ENCODE measurements at places on chromosomes 16 and 17. TPM values are rescaled to one million over a fixed set of nuclear protein-coding genes. Genes with fewer than 3 reads are reported as not detected.

- no peak for DNase-seq
Measured at GRCh38 chr17:66840061-66840460, 5.1 kb downstream of the CACNG5 start.

GRCh38 chr16:12150600-12150999, 174.1 kb downstream of the SNX29 start:
- DNase-seq = no peak

DNA sequence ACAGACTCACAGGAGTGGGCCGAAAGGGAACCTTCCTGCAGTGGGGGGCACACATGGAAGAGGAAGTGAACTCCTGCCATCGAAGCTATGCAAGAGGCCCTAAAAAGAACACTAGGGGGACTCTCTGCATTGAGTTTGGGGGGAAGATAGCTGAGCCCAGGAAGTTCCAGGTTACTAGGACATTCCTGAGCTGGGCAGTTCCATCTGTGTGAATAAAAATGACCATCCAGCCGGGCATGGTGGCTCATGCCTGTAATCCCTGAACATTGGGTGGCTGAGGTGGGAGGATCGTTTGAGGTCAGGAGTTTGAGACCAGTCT, 211.8 kb downstream of the ZNF423 start:
- DNase-seq = no peak

DNA sequence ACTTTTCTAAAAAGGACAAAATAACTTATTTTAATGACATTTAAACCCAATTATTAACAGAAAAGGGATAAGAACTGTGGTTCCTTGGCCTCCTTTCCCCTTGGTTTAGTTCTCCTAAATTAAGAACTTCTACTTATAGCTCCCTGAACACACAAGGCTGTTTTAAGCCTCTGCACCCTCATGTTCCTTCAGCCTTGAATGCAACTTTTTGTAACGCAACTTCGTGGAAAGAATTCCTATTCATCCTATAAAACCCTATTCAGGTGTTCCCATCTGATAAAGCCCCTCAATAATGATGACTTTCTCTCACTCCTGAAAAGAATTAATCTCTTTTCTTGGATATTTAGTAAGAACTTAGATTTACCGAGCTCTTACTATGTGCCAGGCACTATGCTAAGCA, 6.3 kb downstream of the STAT3 start:
- no peak for DNase-seq

DNA sequence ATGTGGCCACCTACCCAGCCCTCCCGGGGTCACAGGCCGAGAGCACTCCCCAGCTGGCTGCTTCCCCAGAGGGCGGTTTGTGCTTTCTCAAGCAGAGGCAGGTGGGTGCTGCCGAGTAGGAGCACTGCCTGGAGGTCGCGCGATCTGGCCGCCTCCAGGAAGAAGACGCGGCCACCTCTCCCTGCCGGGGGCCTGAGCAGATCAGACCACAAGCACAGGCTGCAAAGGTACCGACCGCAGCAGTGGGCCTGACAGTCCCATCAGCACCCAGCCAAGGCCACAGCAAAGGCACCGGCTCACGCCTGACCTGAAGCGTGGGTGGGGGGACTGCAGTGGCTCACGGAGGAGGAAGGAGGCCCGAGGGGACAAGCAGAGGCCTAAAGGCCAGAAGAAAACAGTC, 15.2 kb upstream of the IGFALS start:
- DNase-seq = no peak

NXPH3 gene
- 0.79 TPM for total RNA-seq

GRCh38 chr17:61511480-61512182, 59.4 kb downstream of the TBX4 start:
- no peak for DNase-seq

All from pulmonary artery endothelial cell (primary cell).